ENCODE measurements at places on chromosomes 11 and 22.

DNA sequence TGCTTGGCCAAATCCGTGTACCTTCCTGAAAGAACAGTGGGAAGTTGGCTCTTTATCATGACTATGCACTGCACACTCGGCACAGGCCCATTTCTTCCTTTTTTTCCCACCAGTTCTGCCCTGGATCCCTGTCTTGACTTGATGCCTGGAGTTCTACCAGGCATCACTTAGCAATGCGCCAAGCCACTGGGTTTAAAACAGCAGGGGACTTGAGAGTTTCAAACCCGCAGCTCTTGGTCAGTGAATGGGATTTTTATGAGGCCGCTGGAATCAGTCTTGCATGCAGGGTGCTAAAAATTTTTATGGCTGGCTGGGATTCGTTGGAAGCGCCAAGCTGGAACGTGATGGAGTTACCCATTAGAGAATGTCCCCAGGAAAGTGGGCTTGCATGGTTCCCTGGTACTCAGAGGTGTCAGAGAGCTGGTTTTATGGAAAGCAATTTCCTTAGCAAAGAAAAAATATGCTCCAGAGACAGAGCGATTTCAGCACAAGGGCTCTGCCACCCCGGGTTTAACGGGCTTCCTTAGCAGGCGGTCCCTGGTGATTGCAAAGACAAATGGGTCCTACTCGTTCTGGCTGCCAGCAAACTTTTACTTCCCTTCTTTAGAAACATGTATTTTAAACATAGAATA, 432.9 kb downstream of the TENM4 start:
- DNase-seq: no peak

- DNase-seq: no peak
These were observed 124.9 kb downstream of the C11orf58 start for GRCh38 chr11:16863389-16863788.

GRCh38 chr11:131279654-131280384, 90.6 kb upstream of the NTM start:
- DNase-seq: peak; percentile 13

DNA sequence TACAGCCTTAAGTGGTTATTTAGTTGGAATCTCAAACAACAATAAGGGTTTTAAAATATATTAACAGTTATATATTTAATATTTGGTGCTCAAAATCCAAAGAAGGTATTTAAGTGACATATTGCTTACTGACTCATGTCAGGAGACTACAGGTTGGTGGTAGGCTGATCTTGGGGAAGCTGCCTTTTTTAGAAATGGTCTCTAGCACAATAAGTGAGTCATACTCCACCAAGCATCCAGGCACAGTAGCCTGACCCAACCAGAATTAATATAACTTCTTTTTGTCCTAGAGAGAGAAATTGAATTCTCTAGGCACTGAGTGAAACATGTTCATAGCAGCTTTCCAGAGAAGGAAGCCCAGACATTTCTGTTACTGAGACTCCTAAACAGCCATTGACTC, 868.5 kb upstream of the TENM4 start:
- DNase-seq: no peak

- DNase-seq: no peak
These were observed 7.2 kb downstream of the TRPT1 start for GRCh38 chr11:64218628-64219353.

- no peak for DNase-seq
These were observed 156.8 kb downstream of the NAV2 start for GRCh38 chr11:19869466-19869865.

GRCh38 chr11:25860677-25861450, 471.1 kb upstream of the ANO3 start:
- peak; percentile 1 for DNase-seq

DNA sequence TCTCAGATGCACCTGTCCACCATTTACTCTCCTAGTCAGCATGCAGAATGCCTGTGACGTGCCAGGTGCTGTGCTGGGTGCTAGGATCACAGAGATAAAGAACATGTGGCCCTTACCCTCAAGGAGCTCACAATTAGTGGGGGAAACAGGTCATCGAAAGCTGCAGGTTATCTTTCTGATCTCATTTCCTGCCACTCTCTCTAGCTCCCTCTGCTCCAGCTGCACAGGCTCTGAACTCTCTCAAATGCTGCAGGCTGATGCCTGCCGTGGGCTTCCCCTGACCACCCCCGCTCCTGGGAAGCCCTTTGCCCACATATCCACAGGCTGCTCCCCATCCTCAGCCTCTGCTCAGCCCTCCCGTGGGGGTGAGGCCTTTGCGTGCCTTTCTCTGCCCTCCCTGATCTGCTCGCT, 29.6 kb downstream of the SHANK3 start:
- DNase-seq: no peak

GRCh38 chr11:78268591-78269410, 80.1 kb downstream of the USP35 start:
- peak; percentile 71 for DNase-seq

DNA sequence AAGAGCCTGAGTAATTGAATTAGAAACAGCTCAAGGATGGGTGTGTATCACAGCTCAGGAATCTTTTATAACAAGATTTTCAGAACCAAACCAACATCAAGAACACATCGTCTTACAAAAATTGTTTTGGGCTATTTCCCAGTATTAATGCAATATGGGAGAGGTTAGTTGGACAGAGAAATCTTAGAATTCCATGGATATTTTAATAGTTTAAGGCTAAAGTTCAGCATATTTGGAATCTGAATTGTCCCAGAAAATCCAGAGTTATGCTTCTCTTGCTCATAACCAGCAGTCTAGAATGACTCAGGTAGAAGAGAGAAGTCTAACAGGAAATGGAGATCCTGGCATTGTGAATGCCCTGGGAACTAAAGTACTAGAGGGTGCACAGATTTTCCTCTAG, 74.6 kb downstream of the ADM start:
- peak; percentile 88 for DNase-seq

DNA sequence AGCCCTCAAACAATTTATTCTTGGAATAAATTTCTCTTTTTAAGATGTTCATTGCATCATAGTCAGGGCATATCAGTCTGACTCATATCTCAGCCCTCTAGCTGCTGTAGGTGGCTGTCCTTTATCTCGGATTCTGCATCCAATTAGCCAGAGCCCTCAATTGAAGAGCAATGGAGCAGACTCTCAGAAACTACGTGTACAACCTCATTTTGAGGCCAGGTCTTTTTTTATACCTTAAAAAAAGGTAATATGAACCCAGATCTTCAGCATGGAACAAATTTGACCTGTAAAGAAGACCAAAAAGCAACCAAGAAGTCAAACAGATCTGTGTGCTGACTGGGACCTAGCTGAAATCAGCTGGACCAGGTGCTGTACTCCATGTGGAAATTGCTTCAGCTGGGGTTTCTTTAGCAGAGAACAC, 8.7 kb downstream of the OR52A5 start:
- peak; percentile 41 for DNase-seq

GRCh38 chr11:117097389-117098268, 599 bp downstream of the SIK3 start:
- peak; percentile 61 for DNase-seq

- no peak for DNase-seq
These were observed 88.2 kb upstream of the OR9Q1 start for GRCh38 chr11:57935402-57936049.

- no peak for DNase-seq
These were observed 60.2 kb downstream of the NTM start for GRCh38 chr11:131430473-131431208.

DNA sequence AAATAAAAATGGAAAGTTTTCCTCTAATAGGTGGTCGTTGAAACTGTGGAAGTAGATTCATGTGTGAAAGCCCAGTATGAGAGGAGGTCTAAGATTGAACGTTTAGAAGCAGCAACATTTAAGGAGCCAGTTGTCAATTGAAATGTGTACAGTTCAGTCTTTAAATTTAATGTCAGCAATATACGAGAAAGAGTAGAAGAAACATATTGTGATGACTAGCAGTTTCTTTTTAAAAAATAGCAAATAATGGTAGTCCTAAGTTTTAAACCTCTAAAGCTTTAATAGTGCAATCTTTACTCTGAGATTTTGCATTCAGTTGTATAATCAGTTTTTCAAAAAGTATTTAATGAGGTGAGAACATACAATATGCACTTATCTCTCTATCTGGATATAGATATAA, 44.9 kb downstream of the TMEM135 start:
- no peak for DNase-seq

GRCh38 chr11:111572581-111572980, 29.7 kb upstream of the SIK2 start:
- no peak for DNase-seq

- peak; percentile 30 for DNase-seq
These were observed 27.7 kb upstream of the WNT11 start for GRCh38 chr11:76234021-76234415.

DNA sequence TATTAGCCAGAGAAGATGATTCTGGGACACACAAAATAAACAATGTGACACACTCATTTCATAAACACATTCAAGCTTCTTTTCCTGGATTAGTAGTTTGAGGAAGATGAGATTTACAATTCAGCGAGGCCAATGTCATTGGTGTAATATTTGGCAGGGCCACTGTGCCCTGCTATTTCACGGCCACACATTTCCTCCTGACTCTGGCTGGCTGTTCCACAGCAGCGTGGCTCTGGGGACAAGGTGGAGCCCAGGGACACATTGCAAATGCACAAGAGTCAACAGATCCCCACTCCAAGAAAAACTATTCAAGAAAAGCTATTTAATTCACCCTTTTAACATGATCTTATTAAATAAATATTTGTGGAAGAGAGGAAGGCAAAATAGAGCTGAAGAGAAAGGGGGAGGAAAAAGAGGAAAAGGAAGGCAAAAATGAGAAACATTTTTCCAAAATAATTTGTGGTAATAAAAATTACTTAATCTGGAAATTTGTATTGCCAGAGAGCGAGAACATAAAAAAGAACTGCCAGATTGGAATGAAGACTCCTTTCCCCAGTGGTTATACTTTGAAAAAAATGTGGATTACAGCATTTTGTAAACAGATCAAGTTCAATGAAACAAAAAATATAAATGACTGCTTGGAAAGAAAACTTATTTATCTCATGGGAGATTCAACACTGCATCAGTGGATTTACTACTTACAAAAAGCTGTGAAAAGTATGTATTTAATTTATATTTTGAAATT, 27.1 kb downstream of the NXPE2 start:
- DNase-seq: no peak

- peak; percentile 46 for DNase-seq
These were observed 319.8 kb downstream of the DLG2 start for GRCh38 chr11:85307366-85307765.

- no peak for DNase-seq
These were observed 8.9 kb downstream of the PGAP2 start for GRCh38 chr11:3817181-3817800.

- DNase-seq: no peak
These were observed 29.8 kb upstream of the CD5 start for GRCh38 chr11:61072316-61073109.

DNA sequence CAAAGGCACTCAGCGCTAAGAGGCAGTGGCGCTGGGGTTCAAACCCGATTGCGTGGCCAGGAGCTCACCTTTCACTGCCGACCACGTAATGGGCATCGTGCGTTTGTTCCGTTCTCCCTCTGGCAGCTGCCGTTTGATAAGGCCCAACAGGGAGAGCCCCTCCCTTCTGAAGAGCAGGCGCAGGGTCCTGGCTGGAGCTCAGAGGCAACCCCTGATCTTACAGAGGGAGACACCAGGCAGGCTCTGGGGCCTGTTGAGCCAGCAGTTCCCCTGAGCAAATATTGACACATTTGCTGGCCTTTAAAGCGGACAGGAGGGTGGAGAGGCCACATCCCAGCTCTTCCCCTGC, 11.7 kb upstream of the C1QTNF6 start:
- no peak for DNase-seq

DNA sequence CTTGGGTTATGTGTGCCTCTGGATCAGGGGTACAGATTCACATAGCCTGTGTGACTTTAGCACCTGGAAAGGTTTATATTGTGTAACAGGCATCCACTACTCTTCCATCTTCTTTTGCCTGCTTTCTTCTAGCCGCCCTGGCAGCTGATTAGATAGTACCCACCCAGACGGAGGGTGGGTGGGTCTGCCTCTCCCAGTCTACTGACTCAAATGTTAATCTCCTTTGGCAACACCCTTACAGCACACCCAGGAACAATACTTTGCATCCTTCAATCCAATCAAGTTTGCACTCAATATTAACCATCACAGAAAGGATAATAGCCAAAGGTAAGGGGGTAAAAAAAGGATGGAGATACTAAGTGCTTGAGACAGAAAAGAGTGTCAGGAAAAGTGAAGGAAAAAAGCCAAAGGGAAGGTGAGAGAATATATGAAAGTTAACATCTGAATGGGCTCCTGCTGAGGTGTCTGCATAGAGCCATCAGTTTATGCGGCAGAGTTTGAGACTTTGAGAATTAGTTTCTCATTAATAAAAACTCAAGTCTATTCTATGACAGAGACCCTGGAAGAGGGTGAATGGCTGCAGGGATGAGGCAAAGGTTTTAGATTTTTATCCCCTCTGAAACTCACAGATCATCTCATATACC, 2.6 kb upstream of the OR51B6 start:
- DNase-seq: no peak

DNA sequence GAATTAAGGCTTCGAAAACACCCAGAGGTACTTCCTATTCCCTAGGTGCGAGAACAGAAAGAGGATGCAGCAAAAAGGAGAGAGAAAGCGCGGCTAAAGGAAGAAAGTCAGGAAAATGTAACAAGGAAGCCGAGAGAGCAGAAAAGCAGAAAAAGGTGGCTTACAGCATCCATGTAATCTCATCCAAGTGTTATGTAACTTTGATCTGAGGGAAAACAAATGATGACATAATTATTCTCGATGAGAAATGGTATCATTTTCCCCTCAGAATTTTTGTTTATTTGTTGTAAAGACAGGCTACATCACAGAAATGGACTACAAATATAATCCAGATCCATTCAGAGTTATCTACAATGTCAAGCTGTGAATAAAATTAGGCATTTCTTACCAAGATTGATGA, 69.1 kb upstream of the APOA1 start:
- no peak for DNase-seq

DNA sequence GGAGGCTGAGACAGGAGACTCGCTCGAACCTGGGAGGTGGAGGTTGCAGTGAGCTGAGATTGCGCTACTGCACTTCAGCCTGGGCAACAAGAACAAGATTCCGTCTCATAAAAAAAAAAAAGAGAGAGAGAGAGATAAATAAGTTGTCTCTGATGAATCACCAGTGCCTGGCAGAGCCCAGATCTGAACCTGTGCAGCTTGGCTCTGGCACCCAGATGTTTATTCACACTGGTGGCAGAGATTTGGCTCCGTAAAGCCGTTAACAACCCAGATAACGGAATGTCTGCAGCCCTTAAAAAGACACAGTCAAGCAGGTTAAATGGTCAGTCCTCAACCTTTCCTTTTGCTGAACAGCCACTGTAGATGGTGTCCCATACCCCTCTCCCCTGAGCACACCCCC, 33.5 kb upstream of the RTL6 start:
- DNase-seq: no peak

- DNase-seq: peak; percentile 64
These were observed 663 bp upstream of the BUD13 start for GRCh38 chr11:116773203-116774097.

GRCh38 chr11:72519220-72519881, 85.0 kb upstream of the CLPB start:
- peak; percentile 62 for DNase-seq

DNA sequence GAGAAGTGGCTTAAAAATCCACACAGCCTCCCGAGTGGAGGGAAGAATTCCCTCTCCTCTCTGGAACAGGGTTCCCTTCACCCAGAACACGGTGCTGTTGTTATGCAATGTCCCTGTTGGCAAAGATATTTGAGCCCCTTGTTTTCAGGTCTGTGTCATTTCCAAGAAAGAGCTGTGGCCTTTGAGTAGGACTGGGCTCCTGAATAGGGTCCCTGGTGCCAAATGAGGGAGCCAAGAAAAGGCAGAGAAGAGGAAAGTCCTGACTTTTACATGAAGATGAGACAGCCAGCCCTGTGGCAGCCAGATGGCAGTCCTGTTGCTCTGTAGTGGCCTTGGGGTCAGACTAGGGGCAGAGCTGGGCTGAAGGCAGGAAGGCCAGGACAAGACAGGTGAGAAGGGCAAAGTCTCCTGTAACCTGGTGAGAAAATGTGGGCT, 51.2 kb upstream of the ELF5 start:
- DNase-seq: no peak

All from GM23248 (cell line).